ENCODE measurements at places on chromosomes 2 and 18. TPM values are rescaled to one million over a fixed set of nuclear protein-coding genes. Genes with fewer than 3 reads are reported as not detected.

The COL4A3 gene
- total RNA-seq = 0.13 TPM

The OSBPL1A gene
- total RNA-seq = 7.7 TPM

The NPC1 gene
- total RNA-seq = 31.4 TPM

The MOGAT1 gene
- total RNA-seq = not detected

The SPP2 gene
- total RNA-seq = not detected

The PAX3 gene
- total RNA-seq = not detected

The CAD gene
- total RNA-seq = 69.1 TPM

The REG1B gene
- not detected for total RNA-seq

The MYL12B gene
- 168 TPM for total RNA-seq

GRCh38 chr2:202750763-202751427, 116.1 kb downstream of the FAM117B start:
- H3K36me3 ChIP-seq = no peaks in the 10 kb centered on the region
- H3K27me3 ChIP-seq = no peaks in the 10 kb centered on the region
- peak overlapping the region; percentile 52 for H3K27ac ChIP-seq
- no peak for DNase-seq
- no peaks in the 10 kb centered on the region for H3K4me1 ChIP-seq
- no peak overlapping the region for H3K4me3 ChIP-seq

- DNase-seq = no peak
- H3K36me3 ChIP-seq = peaks cover 9% of the 10 kb centered on the region
- H3K4me3 ChIP-seq = no peak overlapping the region
- peaks cover 25% of the 10 kb centered on the region for H3K4me1 ChIP-seq
These were observed 5.6 kb downstream of the TXNL4A start for GRCh38 chr18:79982736-79983135.

DNA sequence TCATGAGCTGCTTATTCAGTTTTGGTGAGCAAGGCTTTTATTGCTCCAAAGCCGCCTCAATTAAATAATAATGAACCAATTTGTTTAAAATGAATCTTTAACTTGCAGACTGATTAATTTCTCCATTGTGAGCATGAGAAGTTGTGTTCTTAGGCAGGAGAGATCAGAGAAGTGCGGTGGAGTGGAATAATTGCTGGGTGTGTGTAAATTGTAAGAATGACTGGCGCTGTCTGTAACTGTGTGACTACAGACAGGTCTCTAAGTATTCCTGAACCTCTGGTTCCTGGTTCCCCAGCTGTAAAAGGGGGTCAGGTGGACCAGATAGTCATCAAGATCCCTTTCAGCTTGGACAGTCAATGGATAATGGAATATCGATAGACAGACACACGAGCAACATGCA, 98.0 kb upstream of the EFEMP1 start:
- no peak overlapping the region for H3K27ac ChIP-seq
- no peaks in the 10 kb centered on the region for H3K27me3 ChIP-seq
- H3K36me3 ChIP-seq = no peaks in the 10 kb centered on the region
- no peak overlapping the region for H3K4me3 ChIP-seq
- no peaks in the 10 kb centered on the region for H3K4me1 ChIP-seq

DNA sequence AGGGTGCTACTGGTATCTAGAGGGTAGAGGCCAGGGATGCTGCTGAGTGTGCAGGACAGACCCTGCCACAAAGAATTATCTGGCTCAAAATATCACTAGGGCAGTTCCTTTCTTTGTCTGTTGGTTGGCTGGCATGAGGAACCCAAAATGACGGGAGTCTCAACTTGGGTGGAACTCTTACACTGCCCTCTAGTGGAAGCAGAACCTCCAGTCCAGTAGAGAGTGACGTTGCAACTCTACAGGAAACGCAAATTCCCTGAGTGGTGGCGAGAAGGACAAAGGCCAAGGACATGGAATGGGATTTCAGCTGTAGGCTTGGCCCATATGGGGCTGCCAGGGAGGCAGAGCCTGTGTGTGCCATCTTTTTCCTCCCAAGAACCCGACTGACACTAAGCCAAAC, 47.1 kb downstream of the COPS8 start:
- no peaks in the 10 kb centered on the region for H3K36me3 ChIP-seq
- no peaks in the 10 kb centered on the region for H3K27me3 ChIP-seq
- no peak overlapping the region for H3K27ac ChIP-seq
- DNase-seq = no peak

DNA sequence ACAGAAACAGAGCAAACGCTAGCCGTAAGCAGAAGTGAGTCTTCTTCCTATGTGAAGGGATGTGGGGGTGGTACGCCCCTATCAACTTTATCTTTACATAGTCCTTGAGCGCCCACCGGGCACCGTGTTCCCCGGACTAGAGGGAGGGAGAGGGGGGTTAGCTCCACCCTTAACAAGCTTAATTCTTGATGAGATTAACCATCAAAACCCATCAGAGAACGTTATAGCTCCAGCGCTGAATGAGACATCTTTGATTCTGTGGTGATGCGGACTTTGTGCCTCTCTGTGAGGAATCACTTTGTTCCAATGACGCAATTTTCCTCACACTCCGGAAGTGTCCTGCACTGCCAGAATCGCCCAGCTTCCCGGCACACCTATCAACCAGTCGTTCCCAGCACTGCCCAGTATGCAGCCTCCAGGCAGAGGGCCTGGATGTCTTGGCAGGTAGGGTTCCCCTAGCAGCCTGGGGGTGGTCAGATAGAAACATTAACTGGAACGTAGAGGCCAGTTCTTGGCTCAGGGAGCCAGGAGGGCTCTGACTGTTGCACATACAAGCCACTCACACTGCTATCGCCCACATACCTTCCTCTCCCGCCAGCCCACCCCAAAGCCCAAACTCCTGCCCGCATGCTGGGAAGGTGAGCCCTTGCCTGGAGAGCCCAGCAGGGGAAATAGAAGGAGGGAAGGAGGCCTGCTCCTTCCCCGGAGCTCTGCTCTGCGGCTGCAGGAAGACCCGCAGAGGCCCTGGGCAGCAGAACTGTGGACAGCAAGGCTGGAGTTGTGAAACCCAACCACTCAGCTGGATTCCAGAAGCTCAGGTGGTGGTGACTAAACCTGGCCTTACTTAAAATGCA, 1.9 kb upstream of the ODC1 start:
- DNase-seq = no peak
- no peaks in the 10 kb centered on the region for H3K36me3 ChIP-seq
- H3K27me3 ChIP-seq = no peaks in the 10 kb centered on the region
- H3K4me1 ChIP-seq = peaks cover 26% of the 10 kb centered on the region

DNA sequence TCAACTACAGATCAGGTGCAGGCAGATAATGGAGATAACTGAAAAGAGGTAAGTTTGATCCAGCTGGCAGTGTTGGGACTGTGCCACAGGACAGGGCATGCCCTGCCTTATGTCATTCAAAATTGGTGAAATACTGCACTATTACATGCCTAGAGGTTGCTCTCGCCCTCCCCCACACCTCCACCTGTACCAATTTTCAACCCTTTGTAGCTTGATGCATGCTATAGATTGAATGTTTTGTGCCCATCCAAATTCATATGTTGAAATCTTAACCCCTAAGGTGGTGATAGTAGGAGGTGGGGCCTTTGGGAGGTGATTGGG, 72.1 kb upstream of the LYPD6B start:
- no peak for DNase-seq
- H3K27ac ChIP-seq = no peak overlapping the region
- no peaks in the 10 kb centered on the region for H3K27me3 ChIP-seq
- H3K36me3 ChIP-seq = no peaks in the 10 kb centered on the region
- no peak overlapping the region for H3K4me3 ChIP-seq
- H3K4me1 ChIP-seq = no peaks in the 10 kb centered on the region

- H3K36me3 ChIP-seq = no peaks in the 10 kb centered on the region
- no peaks in the 10 kb centered on the region for H3K27me3 ChIP-seq
- no peaks in the 10 kb centered on the region for H3K4me1 ChIP-seq
These were observed 17.8 kb downstream of the NLRC4 start for GRCh38 chr2:32246911-32247310.

- no peak for DNase-seq
- H3K27me3 ChIP-seq = no peaks in the 10 kb centered on the region
- H3K36me3 ChIP-seq = no peaks in the 10 kb centered on the region
- no peaks in the 10 kb centered on the region for H3K4me1 ChIP-seq
- H3K4me3 ChIP-seq = no peak overlapping the region
- no peak overlapping the region for H3K27ac ChIP-seq
These were observed 114.9 kb upstream of the AGAP1 start for GRCh38 chr2:235378944-235379343.

DNA sequence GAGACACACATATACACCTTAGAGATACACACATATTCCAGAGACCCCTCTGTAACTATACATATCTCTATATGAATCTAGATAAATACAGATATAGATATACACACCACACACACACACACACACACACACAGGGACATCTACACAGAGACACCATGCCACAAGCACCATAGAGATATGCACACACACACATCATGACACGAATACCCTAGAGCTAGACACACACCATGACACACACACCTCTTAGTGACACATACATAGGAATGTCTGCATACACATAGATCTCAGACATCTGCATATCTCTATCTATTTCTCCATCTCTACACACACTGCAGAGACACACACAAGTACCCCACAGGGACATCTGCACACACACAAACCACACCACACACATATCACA, 270.0 kb downstream of the CYRIA start:
- no peak for DNase-seq
- no peak overlapping the region for H3K27ac ChIP-seq
- no peaks in the 10 kb centered on the region for H3K36me3 ChIP-seq
- H3K4me1 ChIP-seq = no peaks in the 10 kb centered on the region

DNA sequence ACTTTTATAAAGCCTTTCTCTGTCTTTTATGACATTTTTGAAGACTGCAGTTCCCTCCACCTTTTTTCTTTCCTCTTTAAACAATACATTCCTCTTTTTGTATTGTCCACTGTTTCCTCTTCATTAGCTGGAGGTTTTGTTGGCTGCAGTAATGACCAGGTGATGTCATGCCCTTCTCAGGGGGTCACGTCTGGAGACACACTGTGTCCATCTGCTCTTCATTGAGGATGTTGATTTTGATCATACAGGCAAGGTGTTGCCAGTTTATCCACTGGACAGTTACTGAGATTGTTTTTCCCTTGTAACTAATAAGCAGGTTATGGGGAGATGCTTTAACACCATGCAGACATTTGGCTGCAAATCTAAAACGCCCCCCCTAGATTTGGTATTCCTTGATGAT, 19.8 kb downstream of the ZNF407 start:
- H3K4me3 ChIP-seq = no peak overlapping the region
- DNase-seq = no peak
- H3K27ac ChIP-seq = no peak overlapping the region
- H3K27me3 ChIP-seq = no peaks in the 10 kb centered on the region
- H3K4me1 ChIP-seq = no peaks in the 10 kb centered on the region
- no peaks in the 10 kb centered on the region for H3K36me3 ChIP-seq

- H3K27ac ChIP-seq = no peak overlapping the region
- DNase-seq = no peak
- H3K27me3 ChIP-seq = no peaks in the 10 kb centered on the region
- peaks cover 3% of the 10 kb centered on the region for H3K4me1 ChIP-seq
- H3K4me3 ChIP-seq = no peak overlapping the region
- H3K36me3 ChIP-seq = no peaks in the 10 kb centered on the region
These were observed 2.4 kb upstream of the OTOS start for GRCh38 chr2:240142859-240143258.

DNA sequence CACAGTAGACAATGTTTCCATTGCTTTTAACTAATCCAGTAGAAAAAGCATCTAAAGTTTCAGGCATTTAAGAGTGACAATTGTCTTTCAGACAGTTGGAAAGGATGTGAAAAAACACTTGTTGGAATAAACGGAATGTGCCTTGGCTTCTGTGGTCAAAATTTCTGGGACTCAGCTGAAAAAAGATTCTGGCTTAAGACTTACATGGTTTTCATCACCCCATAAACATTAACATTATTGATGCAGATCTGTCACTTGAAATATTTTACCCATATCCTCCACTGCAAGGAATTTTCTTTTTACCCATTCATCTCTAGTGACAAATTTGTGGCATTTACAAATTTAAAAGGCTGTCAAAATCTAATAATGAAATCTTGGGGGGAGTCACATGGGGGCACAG, 166.0 kb downstream of the SRBD1 start:
- no peaks in the 10 kb centered on the region for H3K4me1 ChIP-seq
- H3K4me3 ChIP-seq = no peak overlapping the region
- H3K27me3 ChIP-seq = no peaks in the 10 kb centered on the region
- no peaks in the 10 kb centered on the region for H3K36me3 ChIP-seq
- H3K27ac ChIP-seq = no peak overlapping the region

GRCh38 chr2:70641263-70641784, 87.7 kb upstream of the TGFA start:
- DNase-seq = no peak
- H3K27ac ChIP-seq = no peak overlapping the region
- H3K4me1 ChIP-seq = no peaks in the 10 kb centered on the region
- no peaks in the 10 kb centered on the region for H3K27me3 ChIP-seq
- H3K4me3 ChIP-seq = no peak overlapping the region
- no peaks in the 10 kb centered on the region for H3K36me3 ChIP-seq

DNA sequence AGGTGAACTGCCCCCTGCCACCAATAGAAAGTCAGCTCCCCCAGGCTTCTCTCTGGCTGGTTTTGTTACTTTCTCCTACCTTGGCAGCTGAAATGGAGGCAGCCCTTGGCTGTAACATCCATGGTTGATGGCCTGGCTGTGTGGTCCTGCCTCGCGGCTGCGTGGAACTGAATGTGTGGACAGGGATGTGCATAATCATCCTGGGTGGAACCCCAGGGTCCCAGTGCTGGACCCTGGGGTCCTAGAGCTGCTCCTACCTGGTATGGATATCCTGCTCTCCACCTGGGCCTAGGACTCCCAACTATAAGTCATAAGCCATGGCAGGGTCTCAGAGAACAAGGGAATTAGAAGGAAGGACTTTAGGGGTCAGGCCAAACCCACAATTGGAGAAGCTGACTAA, 93.5 kb downstream of the CAPN13 start:
- no peak for DNase-seq
- H3K4me1 ChIP-seq = no peaks in the 10 kb centered on the region
- no peaks in the 10 kb centered on the region for H3K36me3 ChIP-seq
- no peak overlapping the region for H3K27ac ChIP-seq
- no peaks in the 10 kb centered on the region for H3K27me3 ChIP-seq

GRCh38 chr2:217461674-217462073, 541.1 kb downstream of the TNS1 start:
- H3K4me1 ChIP-seq = no peaks in the 10 kb centered on the region
- DNase-seq = no peak
- H3K4me3 ChIP-seq = no peak overlapping the region
- H3K36me3 ChIP-seq = no peaks in the 10 kb centered on the region
- H3K27ac ChIP-seq = no peak overlapping the region
- no peaks in the 10 kb centered on the region for H3K27me3 ChIP-seq

GRCh38 chr2:80326214-80326613, 21.7 kb upstream of the LRRTM1 start:
- H3K27ac ChIP-seq = no peak overlapping the region
- no peaks in the 10 kb centered on the region for H3K27me3 ChIP-seq
- no peak overlapping the region for H3K4me3 ChIP-seq
- no peaks in the 10 kb centered on the region for H3K36me3 ChIP-seq
